Renal pelvis (tissue), 12 donors: ENCODE measurements at places on chromosomes 6 and 20. TPM values are rescaled to one million over a fixed set of nuclear protein-coding genes. Genes with fewer than 3 reads are reported as not detected.

GRCh38 chr6:159461266-159461665 is 231.8 kb downstream of the SOD2 start:
- DNase-seq, result no peak

DNA sequence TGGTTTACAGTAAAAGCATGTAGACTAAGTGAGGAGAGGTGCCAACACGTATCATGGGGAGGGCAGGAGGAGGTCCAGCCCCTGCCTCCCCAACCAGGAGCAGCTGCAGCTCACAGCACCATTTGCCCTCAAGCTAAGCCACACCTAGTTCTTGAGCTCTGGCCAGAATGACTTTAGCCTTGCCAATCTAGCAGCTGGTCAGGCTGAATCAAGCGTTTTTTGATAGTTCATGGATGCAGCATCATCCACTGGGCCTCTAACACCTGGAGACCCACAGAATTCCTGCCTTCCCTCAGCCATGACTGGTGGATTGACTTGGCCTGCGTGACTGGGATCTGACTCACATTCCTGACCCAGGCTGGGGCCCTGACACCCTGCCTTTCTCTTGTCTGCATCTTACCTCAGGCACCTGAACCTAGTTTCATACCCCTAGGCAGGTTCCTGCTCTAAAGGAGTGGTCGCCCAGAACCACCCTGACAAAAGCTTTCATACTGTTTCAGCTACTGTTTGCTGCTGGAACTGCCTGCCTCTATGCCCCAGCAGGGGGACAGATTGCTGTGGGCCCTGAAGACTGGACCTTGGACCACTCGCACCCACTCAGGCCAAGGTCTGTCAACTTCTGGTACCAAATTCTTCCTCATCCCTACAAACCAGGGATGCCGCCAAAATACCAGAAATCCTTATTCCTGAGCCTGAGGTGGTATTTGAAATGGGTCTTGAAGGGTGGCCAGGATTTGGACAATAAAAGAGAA is 122.3 kb downstream of the QRSL1 start:
- DNase-seq, result no peak

GRCh38 chr6:128284128-128284527 is 236.3 kb downstream of the PTPRK start:
- no peak for DNase-seq

- no peak for DNase-seq
These were observed 108.5 kb downstream of the UNC5CL start for GRCh38 chr6:40930555-40930954.

The CLPSL2 gene
- 0.23 TPM for polyA plus RNA-seq

DNA sequence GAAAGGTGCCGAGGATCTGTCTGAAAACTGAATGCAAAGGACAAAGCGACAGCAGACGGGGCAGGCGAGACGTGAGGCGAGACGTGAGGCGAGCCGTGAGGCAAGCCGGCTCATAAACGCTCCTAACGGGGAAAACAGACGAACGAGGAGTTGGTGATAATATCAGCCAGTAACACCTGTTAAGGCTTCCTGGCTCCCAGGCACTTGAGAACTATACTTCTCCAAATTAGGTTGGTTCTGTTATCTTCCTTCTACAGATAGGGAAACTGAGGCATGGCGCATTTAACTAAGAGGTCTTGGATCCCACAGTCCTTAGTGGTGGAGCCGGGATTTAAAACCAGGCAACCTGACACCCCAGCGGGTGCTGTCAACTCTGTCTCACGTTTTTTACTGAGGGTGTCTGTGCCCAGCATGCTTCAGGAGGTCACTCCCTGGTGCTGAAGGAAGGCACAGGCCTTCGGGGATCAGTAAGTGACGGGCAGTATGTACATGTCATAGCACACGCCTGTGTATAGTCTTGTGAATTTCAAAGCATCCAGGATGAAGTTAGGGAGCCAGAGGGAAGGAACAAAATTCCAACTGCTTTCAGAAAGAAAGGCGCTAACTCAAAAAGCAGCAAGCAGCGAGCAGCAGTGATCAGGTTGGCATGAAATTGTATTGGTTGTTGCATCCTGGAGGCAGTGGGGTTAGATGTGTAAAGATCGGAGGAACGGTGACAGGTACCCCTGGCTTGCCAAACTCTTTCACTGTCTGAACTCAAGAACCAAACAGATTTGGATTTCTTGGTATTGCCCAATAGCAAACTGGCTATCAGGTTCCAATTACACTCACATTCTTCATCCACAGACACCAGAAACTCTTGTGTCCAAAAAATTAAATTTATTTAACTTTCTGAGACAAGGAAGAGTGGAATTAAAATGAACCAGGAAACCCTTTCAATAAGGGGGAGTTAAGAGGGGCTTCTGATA is 318.7 kb downstream of the THBS2 start:
- DNase-seq, result no peak

DNA sequence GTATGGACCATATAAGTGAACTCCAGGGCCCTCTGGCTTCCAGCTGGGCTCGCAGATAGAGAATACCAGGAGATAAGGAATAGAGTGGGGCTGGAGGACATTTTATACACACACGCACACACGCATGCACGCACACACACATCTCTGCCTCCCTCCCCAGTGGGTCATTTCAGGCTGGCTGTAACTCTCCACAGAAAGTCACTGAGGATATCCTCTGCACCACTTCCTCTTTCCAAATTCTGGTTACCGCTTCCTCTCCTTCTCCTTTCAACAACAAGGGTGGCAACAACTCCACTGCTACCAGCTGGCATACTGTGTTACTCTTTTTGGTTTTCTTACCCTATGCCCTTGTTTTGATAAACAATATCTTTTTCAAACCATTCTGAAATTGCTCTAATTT is 280.2 kb downstream of the COL12A1 start:
- DNase-seq, result no peak

The MYMX gene
- 0.57 TPM for polyA plus RNA-seq

The CALHM4 gene
- 1.1 TPM for polyA plus RNA-seq

DNA sequence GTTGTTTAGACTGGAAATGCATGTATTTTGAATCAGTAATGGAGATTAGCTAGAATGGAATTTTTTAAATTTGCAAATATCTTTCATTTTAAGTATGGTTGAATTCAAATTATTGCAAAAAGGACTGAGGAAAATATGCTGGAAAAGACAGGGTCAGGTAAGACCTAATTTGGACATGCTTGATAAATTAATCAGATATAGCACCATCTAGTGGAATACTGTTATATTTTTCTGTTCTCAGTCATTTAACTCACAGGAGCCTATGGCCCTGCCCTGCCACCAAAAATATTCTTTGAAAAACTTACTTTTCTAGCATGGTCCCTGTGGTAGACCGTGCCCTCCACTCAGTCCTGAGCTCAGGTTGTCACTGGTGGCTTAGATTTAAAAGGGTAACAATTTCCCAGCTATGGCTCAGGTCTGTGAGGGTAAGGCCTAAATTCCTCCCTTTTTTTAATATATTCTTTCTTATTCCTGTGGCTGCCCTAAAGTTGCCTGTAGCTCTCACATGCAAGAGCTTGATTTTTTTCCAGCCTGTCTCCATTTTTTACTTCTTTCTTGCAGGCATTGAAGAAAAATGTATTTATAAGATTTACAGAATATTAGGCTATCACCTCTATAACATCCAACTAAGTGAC is 25.3 kb upstream of the KIAA1586 start:
- peak; percentile 22 for DNase-seq

GRCh38 chr6:26531897-26532296 is 6.3 kb upstream of the HMGN4 start:
- DNase-seq, result no peak

GRCh38 chr6:119633461-119633860 is 283.9 kb upstream of the MAN1A1 start:
- no peak for DNase-seq

The HDGFL1 gene
- not detected for polyA plus RNA-seq

GRCh38 chr6:66189915-66190314 is 482.9 kb upstream of the EYS start:
- DNase-seq, result no peak

The FGD2 gene
- 2.1 TPM for polyA plus RNA-seq

The DCDC2 gene
- polyA plus RNA-seq, result 96.2 TPM

DNA sequence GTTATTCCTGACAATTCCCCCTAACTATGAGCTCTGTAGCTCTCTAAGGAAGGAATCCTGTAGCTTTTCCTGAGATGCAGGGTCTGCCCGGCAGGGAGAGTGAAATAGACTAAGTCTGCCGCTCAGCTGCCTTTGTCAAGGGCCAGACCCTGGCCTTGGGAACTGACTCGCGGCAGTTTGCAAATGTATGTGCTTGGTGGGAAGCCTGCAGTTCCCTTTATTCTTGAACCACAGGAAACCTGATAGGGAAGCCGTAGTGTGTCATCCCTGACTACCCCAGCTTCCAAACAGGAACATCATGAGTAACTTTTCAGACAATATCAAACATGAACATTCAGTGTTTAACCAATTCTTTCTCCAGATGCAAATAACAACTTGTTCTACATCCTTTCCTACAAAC is 78.7 kb upstream of the IFNGR1 start:
- no peak for DNase-seq

GRCh38 chr6:88365230-88365629 is 199.1 kb upstream of the CNR1 start:
- DNase-seq, result no peak

- DNase-seq, result no peak
These were observed 270.8 kb downstream of the ARID1B start for GRCh38 chr6:157047951-157048350.

The CLDN20 gene
- 1.1 TPM for polyA plus RNA-seq

DNA sequence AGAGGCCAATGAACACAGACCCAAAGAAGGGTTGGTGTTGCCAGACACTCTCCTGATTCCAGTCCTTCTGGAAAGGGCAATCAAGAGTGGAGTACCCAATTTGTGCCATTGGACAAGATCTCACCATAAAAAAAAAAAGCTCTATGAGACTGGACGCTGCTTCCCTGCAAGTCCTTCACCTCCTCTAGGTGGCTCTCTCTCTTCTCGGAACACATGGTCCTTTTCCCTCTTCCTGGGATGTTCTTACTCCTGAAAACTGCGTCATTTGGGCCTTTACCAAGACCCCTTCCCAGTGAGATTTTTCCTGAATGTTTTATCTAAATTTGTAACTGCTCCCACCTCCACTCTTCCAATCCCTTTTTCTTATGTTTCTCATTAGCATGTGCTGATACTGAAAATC is 280.8 kb downstream of the FOXA2 start:
- DNase-seq, result no peak

DNA sequence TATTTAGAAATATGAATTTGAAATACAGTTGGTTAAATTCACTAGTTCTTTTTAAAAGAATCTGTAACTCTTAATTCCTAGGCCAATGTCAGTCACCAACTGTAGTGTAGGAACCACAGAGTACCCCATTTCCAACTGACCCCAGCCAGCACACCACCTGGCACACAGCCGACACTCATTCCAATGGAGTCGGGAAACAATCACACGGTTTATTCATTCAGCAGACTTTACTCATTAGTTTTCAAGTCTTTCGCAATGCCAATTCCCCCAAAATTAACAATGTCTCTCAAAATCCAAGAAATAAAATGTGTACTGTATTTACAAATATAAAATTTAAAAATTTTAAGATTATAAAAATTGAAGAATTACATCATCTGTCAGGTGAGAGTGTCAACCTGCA is 13.5 kb downstream of the ARG1 start:
- no peak for DNase-seq

The CPXM1 gene
- polyA plus RNA-seq, result 281 TPM
